ENCODE measurements at places on chromosomes 2 and 18.

DNA sequence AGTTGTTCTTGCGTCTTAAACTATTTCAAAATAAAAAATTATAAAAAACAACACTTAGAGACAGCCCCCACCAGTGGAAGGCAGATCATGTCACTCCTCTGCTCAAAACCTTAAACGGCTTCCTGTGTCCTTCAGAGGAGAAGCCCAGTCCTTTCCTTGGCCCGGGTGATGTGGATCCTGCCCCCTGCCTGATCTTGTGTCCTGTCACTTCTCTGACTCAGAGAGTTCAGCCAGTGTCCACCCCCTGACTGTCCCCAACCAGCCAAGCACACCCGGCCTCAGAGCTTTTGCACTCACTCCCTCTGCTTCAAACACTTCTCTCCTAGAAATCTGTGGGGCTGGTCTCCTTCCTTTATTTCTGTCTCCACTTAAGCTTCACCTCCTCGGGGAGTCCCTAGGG lies 35.4 kb downstream of the TOGARAM2 start:
- ATAC-seq: no peak

DNA sequence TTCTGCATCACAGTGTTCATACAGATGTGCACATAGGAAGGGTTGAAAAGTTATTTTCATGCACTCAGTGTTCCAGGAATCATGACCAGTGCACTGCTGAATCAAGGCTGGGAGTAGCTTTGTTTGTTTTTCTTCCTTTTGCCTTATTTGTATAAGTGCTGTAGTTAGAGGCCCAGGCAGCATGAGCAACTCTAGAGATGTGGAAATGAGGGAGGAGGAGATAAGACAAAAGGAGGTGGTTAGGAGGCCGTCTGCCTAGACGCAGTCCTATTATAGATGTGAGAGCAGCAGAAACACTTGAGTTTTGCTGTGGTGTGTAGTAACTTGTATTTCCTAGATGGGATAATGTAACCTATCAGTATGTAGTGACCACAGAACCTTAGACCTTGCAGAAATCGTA lies 264.3 kb upstream of the RASGRP3 start:
- ATAC-seq: no peak

- ATAC-seq: no peak
Observed at GRCh38 chr2:6454286-6454990, 411.3 kb downstream of the CMPK2 start.

DNA sequence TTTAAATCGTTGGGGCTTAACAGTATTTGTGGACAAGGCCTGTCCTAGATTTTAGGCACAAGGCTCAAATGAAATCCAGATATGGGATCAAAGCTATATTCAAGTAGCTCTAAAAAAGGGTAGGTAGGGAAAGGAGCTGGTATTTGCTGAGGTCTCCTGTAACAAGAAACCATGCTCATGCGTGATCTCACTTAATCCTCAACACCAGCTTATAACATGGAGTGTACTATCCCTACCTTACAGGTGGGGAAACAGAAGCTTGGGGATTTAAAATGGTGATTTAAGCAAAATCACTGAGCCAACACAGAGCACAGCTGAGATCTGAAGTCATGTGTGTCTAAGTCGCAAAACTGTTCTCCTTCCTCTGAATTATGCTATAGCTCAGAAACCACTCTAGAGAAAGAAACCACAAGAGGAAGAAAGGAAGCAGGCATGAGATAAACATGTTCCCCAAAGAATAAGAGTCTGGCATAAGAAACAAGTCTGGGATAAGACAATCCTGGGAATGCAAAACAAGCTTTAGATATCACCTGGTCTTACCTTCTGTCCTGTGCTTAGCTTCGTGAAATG lies 43.1 kb downstream of the CYRIA start:
- no peak for ATAC-seq

DNA sequence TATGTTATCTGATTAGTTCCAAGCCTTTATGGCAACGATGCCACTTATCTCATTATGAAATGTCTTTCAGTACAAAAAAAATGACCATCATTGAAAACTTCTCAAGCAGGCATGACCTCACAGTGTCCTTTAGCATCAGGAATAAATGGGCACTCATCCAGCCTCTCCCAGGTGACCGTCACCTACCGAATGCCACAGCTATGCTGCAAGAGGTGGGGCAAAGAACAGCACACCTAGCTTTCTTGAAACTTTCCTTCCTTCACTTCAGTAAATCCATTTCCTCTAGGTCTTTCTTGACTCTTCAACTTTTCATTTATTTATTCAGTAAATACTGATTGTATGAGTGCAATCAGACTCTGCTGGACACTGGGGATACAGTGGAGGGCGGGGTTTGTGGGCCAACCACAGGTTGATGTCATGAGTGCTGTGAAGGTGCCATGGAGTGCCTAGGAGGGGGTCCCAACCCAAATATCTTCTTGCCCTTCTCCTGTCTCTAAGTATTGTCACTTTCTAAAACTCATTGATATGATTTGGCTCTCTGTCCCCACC lies 54.3 kb upstream of the HK2 start:
- no peak for ATAC-seq

DNA sequence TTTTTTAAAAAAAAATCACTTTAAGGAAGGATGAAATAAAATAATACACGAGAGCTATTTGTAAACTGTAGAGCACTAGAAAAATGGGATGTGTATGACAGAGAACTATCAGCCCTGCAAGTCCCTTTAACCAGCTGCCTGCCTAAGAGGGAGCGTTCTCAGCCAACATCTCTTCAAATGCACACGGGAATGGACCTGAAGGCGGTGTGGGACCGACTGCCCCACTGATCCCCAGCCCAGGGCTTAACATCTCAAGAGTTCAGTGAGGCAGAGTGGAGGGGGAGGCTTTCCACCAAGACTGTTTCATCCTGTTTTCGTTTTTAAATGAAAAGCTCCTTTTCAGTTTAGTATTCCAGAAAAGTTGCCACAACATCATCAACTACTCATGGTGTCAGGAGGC lies 2.2 kb downstream of the INPP4A start:
- ATAC-seq: no peak

GRCh38 chr2:40403233-40403836 lies 48.6 kb downstream of the SLC8A1 start:
- ATAC-seq: peak; percentile 79

GRCh38 chr2:110946902-110947301 lies 173.8 kb upstream of the BCL2L11 start:
- ATAC-seq: no peak

- ATAC-seq: no peak
Observed at GRCh38 chr2:174996622-174997021, 8.6 kb downstream of the CHN1 start.

GRCh38 chr2:158634627-158635026 lies 160.5 kb upstream of the DAPL1 start:
- no peak for ATAC-seq

GRCh38 chr2:235534678-235535422 lies 41.0 kb downstream of the AGAP1 start:
- ATAC-seq: no peak

Measured in gastroesophageal sphincter (tissue), 4 donors.